Right lobe of liver (tissue), 6 donors: ENCODE measurements at places on chromosomes 5 and 9. TPM values are rescaled to one million over a fixed set of nuclear protein-coding genes. Genes with fewer than 3 reads are reported as not detected.

GRCh38 chr5:127577458-127577857, 60.0 kb downstream of the PRRC1 start:
- no peak for DNase-seq

HMMR gene
- total RNA-seq, result 1.0 TPM

GRCh38 chr5:167049043-167049663, 1242.3 kb upstream of the WWC1 start:
- peak; percentile 50 for DNase-seq

- DNase-seq, result peak; percentile 50
These were observed 422.6 kb downstream of the EFNA5 start for GRCh38 chr5:107248066-107248695.

GRCh38 chr5:60639544-60639943, 60.4 kb downstream of the DEPDC1B start:
- DNase-seq, result no peak

DNA sequence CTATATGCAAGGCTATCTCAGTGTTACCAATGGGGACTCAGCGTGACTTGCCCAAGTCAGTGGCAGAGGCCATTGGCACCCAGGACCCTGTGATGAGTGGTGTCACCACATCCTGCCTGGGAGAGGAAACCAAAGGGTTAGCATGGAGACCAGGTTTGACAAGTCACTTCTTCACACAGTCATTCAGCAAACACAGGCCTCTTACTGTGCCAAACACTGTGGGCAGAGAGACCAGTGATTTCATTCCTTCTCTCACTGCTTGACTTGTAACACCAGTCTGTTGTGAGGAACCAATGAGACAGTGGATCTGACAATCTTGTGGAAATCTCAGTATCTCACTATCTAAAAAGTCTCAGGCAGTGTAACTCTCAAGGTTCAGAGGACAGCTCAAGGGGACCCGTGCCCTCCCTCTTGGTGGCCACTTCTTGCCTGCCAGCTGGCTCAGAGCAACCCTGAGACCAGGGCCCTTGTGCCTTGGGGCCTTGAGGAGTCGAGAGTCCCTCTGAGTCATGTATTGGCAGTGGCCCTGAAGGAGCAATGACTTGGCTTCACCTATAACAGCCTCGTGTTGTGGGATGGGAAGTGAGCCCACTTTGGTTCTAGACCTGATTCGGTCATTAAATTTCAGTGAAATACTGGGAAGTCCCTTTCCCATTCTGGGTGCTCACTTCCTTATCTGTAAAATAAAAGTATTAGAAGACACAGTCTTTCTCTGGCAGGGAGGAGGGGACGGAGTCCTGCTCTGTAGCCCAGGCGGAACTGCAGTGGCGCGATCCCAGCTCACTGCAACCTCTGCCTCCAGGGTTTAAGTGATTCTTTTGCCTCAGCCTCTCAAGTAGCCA, 1.6 kb downstream of the FABP6 start:
- no peak for DNase-seq

- DNase-seq, result no peak
These were observed 584.6 kb upstream of the CDH18 start for GRCh38 chr5:20572614-20573013.

CCL27 gene
- not detected for total RNA-seq

SAXO1 gene
- total RNA-seq, result not detected

IFNA21 gene
- not detected for total RNA-seq

- DNase-seq, result no peak
These were observed 6.1 kb downstream of the ZNF622 start for GRCh38 chr5:16459451-16459850.

GRCh38 chr5:179427676-179428056, 82.4 kb upstream of the ADAMTS2 start:
- DNase-seq, result no peak

DNA sequence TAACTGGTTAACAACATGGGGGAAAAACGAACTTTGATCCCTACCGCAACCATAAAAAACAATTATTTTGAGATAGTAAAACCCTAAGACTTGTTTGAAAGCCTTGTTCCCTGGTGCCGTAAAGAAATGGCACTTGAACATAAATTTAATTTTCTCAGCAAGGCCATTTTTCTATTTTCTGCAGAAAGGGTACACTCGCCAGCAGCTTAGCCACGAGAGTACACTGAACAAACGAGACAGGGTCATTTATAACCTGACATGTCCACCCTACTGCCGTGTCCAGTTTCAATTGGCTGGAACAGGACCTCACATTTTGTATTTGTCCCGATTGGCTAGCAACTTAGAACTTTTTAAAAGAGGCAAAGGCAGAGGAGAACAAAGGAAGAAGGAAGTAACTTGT, 26.8 kb downstream of the FBXW11 start:
- DNase-seq, result no peak

DNA sequence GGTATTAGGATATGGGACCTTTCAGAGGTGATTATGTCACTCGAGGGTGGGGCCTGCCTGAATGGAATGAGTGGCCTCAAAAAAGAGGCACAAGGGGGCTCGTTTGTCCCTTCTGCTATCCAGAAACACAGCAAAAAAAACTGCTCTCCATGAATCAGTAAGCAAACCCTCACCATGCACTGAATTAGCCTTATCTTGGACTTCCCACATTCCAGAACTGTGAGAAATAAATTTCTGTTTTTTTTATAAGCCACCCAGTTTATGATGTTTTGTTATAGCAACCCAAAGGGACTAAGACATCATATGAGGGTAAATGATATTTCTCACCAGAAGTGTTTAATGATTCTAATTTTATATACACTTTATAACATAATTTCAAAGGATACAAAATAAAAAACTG, 476.6 kb upstream of the EDIL3 start:
- DNase-seq, result no peak

- no peak for DNase-seq
These were observed 92.2 kb downstream of the ZNF462 start for GRCh38 chr9:106954974-106955850.

GRCh38 chr9:126513159-126514036, 100.3 kb upstream of the LMX1B start:
- no peak for DNase-seq

DNA sequence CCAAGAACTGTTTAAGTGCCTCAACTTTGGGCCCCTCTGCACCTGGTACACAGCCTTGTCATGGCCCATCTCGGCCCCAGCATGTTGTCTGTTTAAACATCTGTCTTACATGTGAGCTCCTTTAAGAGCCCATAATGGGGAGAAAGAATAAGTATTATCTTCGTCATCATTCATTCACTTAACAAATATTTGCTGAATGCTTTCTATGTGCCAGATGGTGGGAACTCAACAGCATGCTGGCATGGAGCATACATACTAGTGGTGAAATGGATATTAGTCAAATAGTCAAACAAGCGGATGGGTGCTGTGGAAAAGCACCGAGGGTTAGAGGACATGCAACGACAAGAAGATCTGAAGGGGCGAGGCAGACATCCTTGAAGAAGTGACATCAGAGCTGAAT, 54.5 kb downstream of the GABBR2 start:
- DNase-seq, result no peak

DNA sequence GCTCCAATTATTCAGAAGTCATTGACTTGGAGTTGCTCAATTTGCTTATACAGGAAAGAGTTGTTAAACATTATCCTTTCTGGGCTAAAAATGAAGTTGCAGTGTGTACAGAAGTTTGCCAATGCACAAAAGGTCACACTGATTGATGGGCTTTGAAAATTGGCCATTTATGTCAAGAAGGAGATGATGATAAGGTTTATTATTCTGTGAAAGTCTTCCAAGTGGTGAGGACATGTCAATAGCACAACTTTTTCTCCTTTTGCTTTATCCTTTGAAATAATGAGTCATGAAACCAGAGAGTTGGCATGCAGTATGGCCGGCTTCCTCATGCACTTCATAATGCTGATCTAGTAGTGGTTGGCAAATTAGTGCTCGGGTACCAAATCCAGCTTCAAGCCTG, 848.5 kb upstream of the WWC1 start:
- DNase-seq, result no peak

PGGT1B gene
- 9.3 TPM for total RNA-seq

DNAH5 gene
- total RNA-seq, result 2.6 TPM

- peak; percentile 20 for DNase-seq
These were observed 36.5 kb upstream of the SH3PXD2B start for GRCh38 chr5:172490514-172491461.

GRCh38 chr5:32627219-32627870, 42.0 kb downstream of the SUB1 start:
- DNase-seq, result no peak

ZBED3 gene
- 12.2 TPM for total RNA-seq

PSD2 gene
- 0.07 TPM for total RNA-seq

GSN gene
- 37.2 TPM for total RNA-seq

DNA sequence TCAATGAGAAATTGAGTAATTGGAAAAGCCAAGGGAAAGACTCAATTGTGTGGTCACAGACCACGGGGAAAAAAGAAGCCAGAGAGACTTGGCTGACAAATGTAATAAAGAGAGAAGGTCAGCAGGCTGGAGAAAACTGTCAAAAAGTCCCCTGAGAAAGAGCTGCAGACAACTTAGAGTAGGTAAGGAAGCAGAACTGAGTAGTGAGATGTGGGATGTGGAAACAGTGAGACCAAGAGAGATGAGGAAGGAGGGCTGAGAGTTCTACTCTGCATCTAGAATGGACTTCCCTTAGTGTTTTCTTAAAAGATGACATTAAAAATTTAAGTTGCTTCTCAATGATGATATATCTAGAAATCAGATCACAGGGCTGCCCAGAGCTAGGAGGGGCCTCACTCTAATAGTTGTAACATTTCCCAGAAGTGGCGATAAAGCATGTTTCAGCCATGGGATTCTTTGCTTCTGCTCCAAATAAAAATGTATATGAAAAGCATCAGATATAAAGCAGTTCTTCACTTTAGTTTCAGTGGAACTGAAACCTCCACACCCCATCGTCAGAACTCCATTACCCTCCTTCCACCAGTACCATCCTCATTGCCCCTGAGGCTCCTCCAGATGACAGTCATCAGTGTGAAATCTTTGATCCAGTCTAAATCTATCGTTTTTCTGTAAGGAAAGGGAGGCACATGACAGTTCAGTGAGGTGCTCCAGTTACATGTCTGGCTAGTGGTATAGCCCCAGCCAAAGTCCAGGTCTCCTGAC, 80.6 kb downstream of the SPEF2 start:
- no peak for DNase-seq

DNA sequence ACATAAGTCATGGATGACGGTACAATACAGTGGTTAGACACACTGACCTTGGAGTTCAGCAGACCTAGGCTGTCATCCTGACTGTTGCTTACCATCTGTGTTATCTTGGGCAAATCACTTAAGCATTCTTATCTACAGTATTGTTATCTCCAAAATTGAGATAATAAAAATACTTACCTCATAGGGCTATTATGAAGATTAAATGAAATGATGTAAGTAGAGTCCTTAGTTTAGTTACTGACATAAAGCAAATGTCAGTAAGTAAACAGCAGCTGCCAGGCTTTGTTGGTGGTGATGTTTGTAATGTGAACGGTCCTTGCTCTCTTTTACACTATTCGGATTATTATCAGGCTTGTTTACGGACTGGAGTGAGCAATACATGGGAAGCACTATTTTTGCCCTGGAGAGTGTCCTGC, 107.3 kb upstream of the DPYSL3 start:
- no peak for DNase-seq

DNA sequence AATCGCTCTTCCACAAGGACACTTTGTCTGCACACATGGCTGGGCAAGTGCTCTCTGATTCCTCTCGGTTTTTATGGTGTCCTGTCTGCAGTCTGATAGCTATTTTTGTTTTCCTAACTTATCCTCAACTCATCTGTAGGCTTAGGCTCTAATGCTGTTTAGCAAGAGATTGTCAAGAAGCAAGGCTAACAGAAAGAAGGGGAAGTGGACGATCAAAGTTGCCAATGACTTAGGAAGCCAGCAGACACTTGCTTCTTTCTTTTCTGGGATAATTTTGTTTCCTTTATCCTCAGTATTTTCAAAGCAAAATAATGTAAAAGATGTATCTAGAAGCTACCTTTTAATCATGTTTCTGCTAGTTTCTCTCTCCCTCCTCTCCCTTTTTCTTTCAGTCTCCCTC, 130.7 kb downstream of the PRKACG start:
- DNase-seq, result no peak

DNA sequence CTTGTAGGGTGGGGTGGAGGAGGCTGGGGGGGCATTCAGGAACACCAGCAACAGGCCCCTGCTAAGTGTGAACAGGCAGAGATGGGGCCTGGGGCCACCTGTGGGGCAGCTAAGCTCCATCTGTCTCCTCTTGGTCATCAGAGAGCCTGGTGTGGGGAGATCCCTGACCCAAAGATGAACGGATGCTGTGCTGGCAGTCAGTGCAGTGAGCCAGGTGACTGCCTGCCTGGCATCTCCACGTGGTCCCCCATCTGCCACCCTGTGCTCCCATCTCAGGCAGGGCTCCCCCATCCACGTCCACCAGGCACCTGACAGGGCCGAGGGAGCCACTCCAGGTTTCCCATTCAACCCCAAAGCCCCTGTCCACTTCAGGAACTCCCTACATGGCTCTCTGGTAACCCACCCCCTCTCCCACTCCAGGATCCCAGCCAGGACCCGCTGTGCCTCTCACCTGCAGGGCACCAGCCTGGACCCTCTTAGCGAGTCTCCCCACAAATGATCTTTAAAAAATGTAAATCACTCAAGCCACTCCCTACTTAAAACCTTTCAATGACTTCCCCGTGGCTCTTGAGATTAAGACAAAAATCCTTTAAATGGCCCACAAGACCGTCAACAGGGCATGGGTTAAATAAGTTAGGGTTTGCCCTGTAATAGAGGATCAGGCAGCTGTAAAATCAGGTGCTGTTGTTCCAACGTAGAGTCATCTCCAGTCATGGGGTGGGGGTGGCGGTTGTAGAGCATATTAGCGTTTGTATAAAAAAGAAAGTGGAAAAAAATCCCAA, 60.8 kb downstream of the LMX1B start:
- no peak for DNase-seq

TSLP gene
- 0.74 TPM for total RNA-seq

- DNase-seq, result peak; percentile 43
These were observed 5.6 kb upstream of the RNF44 start for GRCh38 chr5:176542596-176543427.

DNA sequence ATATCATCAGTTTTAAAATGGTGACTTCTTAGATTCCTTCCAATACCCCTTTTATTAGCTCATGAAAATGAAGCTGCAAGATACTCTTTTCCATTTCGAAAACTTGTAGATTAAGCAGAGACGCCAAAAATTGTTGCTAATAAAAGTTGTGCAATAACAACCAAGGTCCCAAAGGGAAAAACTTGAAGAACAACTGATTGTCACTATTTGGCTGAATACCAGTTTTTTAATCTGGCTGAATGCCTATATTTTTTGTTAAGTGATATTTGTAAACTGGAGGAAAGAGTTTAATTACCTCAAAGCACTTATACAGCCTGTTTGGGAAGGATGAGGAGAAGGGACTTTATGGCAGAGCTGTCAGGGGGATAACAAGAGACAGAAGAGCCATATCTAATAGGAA, 14.6 kb downstream of the C5orf58 start:
- no peak for DNase-seq

CDKN2A gene
- not detected for total RNA-seq
